Progenitor cell of endocrine pancreas (in vitro differentiated cells): ENCODE measurements at places on chromosomes 5 and 9. TPM values are rescaled to one million over a fixed set of nuclear protein-coding genes. Genes with fewer than 3 reads are reported as not detected.

Gene PCDHB2
- total RNA-seq = 75.5 and 80.4 TPM in 2 replicates

DNA sequence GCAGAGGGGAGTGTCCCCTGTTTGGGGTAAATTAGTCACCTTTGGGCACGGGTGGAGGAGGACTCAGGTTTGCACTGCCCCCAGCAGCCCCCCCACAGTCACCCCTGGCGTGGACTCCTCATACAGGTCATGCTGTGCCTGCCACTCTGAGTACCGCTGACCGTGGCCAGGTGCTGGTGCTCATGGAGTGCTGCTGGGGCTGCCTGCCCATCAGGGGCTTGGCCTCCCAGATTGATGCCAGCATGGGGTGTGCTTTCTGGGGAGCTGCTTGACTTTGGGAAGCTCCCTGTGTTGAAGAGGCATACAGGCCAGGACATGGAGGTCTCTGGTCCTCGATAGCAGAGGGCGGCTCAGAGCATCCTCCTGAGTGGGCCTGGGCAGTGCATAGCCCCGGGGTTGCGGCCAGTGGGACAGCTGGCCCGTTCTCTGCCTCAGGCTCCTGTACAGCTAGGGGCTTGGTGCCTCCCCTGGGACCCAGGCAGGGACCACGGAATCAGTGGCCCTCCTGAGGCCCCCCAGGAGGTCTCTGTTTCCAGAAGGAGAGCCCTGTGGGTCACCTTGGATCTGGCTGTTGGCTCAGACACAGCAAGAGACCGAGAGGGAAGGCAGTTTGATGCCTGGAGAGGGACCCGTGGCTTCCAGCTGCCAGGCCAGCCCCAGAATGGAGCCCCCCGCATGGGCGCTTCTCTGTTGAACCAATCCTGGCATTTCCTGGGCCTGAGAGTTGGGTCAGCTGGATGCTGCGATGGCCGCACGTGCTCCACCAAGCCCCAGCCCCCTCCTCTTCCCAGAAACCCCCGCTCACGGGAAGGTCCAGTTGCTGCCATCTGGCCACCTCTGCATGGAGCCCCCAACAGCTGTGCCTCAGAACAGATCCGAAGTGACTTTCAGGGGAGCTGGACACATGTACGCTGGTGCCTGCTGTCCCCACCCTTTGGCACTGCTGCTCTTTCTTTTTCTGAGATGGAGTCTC, 6.1 kb upstream of the AJM1 start:
- no peak for DNase-seq

Gene CDKN2B
- total RNA-seq = 1.2 and 3.9 TPM in 2 replicates

GRCh38 chr9:120259100-120259499, 320.9 kb downstream of the CDK5RAP2 start:
- no peak for DNase-seq

Gene IFNB1
- total RNA-seq = not detected in 2 replicates

GRCh38 chr5:139474890-139475791, 4.3 kb downstream of the SMIM33 start:
- DNase-seq = no peak

Gene GABRP
- 3.1 and 5.1 TPM in 2 replicates for total RNA-seq

GRCh38 chr9:129109952-129110739, 447 bp downstream of the CRAT start:
- no peak for DNase-seq

DNA sequence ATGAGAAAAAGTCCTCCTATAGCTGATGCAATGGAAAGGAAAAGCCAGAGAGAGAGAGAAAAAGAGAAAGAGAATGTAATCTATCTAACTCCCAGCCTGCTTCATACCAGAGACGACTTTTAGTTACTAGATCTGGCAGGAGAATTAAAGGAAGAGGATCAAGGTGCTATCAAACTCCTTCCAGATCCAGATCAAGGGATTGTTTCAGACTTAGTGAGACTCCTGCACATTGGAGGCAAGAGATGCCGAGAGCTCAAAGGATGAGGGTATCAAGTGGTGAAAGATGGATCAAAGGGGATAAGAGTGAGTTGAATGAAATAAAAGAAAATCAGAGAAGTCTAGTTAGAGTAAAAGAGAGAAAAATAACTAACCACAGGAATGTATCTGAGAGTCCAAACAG, 478.6 kb downstream of the KIF4B start:
- DNase-seq = no peak

GRCh38 chr9:37800631-37801286, at the start of gene DCAF10:
DCAF10 (plus strand) TSS chr9:37800797; CDS start chr9:37800867, 70 bp downstream.
- DNase-seq = peak; percentile 94

GRCh38 chr9:86452201-86452828, 98.1 kb upstream of the TUT7 start:
- no peak for DNase-seq

- DNase-seq = no peak
Observed at GRCh38 chr5:158992037-158992740, 107.5 kb downstream of the EBF1 start.

GRCh38 chr5:141669520-141669919, 12.5 kb downstream of the ARAP3 start:
- DNase-seq = no peak

GRCh38 chr9:70947511-70947910, 173.9 kb downstream of the TRPM3 start:
- no peak for DNase-seq

Gene DCAF10
- total RNA-seq = 27.3 and 29.4 TPM in 2 replicates

Gene SMARCA2
- total RNA-seq = 55.8 and 57.0 TPM in 2 replicates

Gene SPAAR
- not detected in 2 replicates for total RNA-seq

DNA sequence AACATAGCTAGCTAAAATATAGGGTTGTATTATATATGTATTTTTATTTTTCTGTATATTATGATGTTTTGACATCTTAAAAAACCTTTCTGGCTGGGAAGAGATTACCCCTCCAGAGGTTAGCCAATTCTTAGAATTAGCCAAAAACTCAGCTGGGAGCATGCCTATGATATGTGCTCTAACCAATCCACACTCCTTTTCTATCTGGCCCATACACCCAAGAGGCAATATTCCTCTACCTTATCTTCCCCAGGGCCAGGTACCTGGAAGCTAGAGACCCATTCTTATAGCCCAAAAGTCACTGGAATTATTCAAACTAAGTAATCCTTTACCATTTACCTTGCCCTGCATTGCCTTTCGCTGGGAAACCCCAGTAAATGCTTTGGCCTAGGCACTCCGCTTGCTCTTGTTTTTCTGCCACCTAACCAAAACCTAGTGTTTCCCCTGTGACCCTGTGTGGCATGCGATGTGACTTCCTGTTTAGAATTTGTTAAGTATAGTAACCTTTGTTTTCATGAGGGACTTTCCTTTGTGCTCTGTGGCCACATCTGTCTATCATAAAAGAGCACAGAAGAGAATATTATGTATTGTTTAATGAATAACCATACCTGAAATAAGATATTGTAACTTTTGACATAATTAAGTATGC, 37.4 kb downstream of the CSNK1G3 start:
- DNase-seq = no peak

Gene SMIM33
- not detected in 2 replicates for total RNA-seq
